ENCODE measurements at places on chromosomes 5 and 9. TPM values are rescaled to one million over a fixed set of nuclear protein-coding genes. Genes with fewer than 3 reads are reported as not detected.

FGF1 gene
- polyA plus RNA-seq, result 0.73 TPM

EIF4E1B gene
- polyA plus RNA-seq, result not detected

DNA sequence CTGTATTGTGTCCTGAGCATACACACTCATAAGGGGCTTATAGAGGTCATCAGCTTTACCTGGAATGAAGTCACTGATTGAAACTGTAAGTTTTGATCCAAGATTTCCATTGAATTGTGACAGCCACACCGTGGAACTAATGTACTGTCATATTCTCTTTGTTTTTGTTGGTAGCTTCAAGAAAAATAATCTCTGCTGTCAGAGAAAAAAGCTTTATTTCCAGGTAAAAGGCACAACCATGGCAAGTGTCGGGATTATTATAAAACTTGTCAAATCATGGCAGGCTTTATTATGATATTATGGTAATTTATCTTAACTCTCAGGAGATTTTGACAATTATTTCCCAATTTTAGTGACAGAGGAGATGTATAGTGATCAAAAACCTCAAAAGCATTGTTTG is 191.2 kb downstream of the FAM170A start:
- H3K4me1 ChIP-seq, result no peaks in the 10 kb centered on the region
- DNase-seq, result no peak
- H3K27me3 ChIP-seq, result no peaks in the 10 kb centered on the region
- H3K36me3 ChIP-seq, result no peaks in the 10 kb centered on the region
- no peak overlapping the region for H3K4me3 ChIP-seq
- no peak overlapping the region for H3K27ac ChIP-seq

GRCh38 chr5:172311026-172311425 is 27.5 kb upstream of the UBTD2 start:
- DNase-seq, result no peak
- H3K4me3 ChIP-seq, result no peak overlapping the region
- H3K4me1 ChIP-seq, result no peaks in the 10 kb centered on the region
- no peak overlapping the region for H3K27ac ChIP-seq
- H3K27me3 ChIP-seq, result no peaks in the 10 kb centered on the region

DNA sequence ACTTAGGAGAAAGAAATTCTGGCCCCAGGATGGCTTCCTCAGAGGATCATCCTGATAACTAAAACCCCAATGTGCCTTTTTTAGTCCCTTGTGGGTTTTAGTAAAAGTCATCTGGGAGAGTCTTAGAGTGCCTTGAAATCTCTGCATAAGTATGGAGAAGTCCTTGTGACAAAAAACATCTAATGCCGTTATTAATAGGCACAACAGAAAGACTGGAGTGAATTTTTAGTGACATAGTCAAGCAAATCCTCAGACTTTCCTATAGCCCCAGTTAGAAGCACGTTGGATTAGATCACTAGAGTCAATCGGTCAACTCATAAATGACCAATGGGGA is 108.2 kb upstream of the MPDZ start:
- H3K27ac ChIP-seq, result peak overlapping the region; percentile 32
- no peak overlapping the region for H3K4me3 ChIP-seq
- no peaks in the 10 kb centered on the region for H3K4me1 ChIP-seq
- no peaks in the 10 kb centered on the region for H3K36me3 ChIP-seq

- H3K27ac ChIP-seq, result no peak overlapping the region
- DNase-seq, result no peak
- no peaks in the 10 kb centered on the region for H3K27me3 ChIP-seq
Measured at GRCh38 chr5:115150512-115150911, 19.2 kb downstream of the TRIM36 start.

GRCh38 chr5:61139094-61139873 is 23.0 kb downstream of the SMIM15 start:
- no peaks in the 10 kb centered on the region for H3K27me3 ChIP-seq
- no peak for DNase-seq
- no peaks in the 10 kb centered on the region for H3K36me3 ChIP-seq
- peaks cover 6% of the 10 kb centered on the region for H3K4me1 ChIP-seq
- H3K27ac ChIP-seq, result no peak overlapping the region

- no peaks in the 10 kb centered on the region for H3K27me3 ChIP-seq
- no peaks in the 10 kb centered on the region for H3K36me3 ChIP-seq
- no peaks in the 10 kb centered on the region for H3K4me1 ChIP-seq
- no peak overlapping the region for H3K4me3 ChIP-seq
- H3K27ac ChIP-seq, result no peak overlapping the region
Measured at GRCh38 chr5:73104326-73104725, 16.0 kb upstream of the TMEM171 start.

DNA sequence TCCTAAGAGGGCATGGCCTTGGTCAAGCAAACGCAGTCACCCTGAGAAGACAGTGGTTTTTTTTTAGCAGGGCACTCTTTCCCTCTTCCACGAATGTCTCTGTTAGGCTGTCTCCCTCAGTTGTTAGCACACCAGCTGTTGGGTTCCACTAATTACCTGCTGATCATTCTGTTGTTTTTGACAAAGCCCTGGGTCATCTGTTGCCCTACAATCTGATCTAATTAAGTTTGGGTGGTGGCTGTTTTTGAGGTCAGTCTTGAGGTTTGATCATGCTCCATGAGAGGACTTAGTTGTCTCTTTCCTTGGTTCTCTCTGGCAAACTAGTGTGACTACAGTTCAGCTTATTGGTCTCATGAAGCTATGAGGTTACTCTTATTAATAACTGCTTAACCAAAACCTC is 5.0 kb upstream of the PTPDC1 start:
- no peak overlapping the region for H3K27ac ChIP-seq
- no peak for DNase-seq
- H3K36me3 ChIP-seq, result no peaks in the 10 kb centered on the region
- H3K4me3 ChIP-seq, result no peak overlapping the region

DNA sequence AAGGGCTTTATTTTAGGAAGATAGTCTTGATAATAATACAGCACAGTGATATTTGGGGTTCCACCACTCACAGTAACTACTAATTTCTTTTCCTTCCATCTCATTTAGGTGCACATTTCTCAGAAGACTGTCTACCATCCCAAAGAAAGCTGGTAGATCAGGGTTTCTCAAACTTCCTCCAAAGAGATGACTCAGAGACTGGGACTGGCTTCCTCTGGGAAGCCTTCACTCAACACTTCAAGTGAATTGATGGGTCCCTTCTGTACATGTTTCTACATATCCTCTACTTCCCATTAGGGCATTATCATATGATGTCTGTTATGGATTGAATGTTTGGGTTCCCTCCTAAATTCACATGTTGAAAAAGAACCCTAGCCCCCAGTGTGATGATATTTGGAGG is 138.5 kb downstream of the SPOCK1 start:
- no peaks in the 10 kb centered on the region for H3K27me3 ChIP-seq
- no peaks in the 10 kb centered on the region for H3K4me1 ChIP-seq
- no peaks in the 10 kb centered on the region for H3K36me3 ChIP-seq
- no peak overlapping the region for H3K4me3 ChIP-seq

DNA sequence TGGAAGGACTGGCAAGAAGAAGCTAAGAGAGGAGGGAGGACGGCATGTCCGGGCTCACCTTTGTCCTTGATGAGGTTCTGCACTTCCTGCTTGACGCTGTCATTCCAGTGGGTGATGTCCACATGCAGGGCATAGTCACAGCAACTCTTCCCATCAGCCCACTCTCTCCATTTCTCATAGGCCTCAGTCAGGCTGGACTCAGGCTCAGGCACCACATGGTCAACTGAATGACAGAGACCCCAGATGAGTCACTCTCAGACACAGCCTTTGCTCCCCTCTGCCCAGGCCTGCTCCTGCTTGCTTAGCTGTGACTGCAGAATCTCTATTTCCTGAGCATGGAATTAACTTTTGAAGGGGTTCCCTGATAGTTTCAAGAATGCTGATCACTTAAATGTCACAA is 94.2 kb downstream of the DPYSL3 start:
- peaks cover 16% of the 10 kb centered on the region for H3K4me1 ChIP-seq
- no peak overlapping the region for H3K4me3 ChIP-seq
- no peaks in the 10 kb centered on the region for H3K27me3 ChIP-seq
- no peak for DNase-seq
- no peaks in the 10 kb centered on the region for H3K36me3 ChIP-seq

DNA sequence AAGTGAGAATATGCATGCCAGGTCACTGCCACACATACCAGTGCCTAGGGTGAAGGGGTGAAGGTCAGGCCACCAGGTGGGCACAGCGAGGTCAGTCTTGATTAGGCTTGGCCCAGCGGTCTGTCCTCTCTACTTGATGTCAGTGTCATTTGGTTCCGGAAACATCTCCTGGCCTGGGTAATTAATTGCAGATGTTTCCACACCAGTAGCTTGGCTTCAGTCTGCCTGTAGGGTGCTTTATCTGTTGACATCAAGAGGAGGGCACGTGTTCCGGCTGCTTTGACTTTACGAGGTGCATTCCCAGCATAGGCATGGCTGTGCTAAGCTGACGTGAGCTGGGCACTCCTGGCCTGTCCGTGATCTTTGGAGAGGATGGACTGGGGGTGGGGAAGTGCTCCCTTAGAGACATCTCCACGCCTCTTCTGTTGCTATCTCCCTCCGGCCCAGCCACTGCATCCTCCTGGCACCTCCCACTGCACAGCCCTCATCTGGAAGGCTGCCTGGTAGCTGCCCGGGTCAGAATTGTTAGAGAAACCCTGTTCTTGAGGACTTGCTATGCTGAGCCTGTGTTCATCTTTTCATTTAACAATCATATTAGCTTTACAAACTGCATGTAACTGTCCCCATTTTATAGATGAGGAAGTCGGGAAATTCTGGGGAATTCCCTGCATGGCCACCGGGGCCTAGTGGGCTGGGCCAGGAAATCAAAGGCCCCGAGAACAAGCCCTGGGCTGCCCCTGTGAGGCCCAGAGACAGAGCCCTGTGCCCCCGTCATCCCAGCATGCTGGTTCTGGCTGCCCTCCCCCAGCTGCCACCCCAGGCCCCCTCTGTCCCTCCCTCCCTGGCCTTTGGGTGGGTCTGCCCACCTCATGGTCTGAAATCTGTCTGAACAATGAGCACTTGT is 29.1 kb downstream of the JADE2 start:
- H3K4me3 ChIP-seq, result no peak overlapping the region
- H3K4me1 ChIP-seq, result peaks cover 54% of the 10 kb centered on the region
- peak overlapping the region; percentile 69 for H3K27ac ChIP-seq
- DNase-seq, result peak; percentile 57
- peaks cover 75% of the 10 kb centered on the region for H3K36me3 ChIP-seq

- no peaks in the 10 kb centered on the region for H3K36me3 ChIP-seq
- peaks cover 6% of the 10 kb centered on the region for H3K4me1 ChIP-seq
- H3K4me3 ChIP-seq, result no peak overlapping the region
- H3K27me3 ChIP-seq, result peaks cover 41% of the 10 kb centered on the region
- H3K27ac ChIP-seq, result no peak overlapping the region
Measured at GRCh38 chr5:178279723-178280438, 47.3 kb upstream of the PHYKPL start.

DNA sequence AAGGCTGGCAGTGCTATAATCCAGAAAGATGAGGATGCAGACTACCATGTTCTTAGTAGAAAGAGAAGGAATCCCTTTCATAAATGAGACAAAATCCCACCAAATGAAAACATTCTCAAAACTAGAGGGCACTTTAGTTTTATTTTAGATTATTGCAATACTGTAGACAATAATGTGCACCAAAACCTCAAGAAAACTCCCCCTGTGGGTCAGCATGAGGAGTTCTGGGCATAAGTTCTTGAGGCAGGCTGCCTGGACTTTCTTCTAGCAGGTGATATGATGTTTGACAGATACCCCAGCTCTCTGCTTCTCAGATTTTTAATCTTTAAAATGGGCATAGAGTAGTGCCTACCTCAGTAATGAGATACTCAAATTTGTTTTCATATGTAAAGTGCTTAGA is 196.3 kb upstream of the CTNND2 start:
- no peaks in the 10 kb centered on the region for H3K27me3 ChIP-seq
- H3K27ac ChIP-seq, result no peak overlapping the region
- H3K36me3 ChIP-seq, result no peaks in the 10 kb centered on the region
- H3K4me1 ChIP-seq, result no peaks in the 10 kb centered on the region
- DNase-seq, result no peak

GRCh38 chr9:135135171-135135928 is 47.9 kb downstream of the OLFM1 start:
- H3K27me3 ChIP-seq, result no peaks in the 10 kb centered on the region
- no peaks in the 10 kb centered on the region for H3K36me3 ChIP-seq
- DNase-seq, result no peak
- H3K4me1 ChIP-seq, result peaks cover 8% of the 10 kb centered on the region
- no peak overlapping the region for H3K4me3 ChIP-seq

DNA sequence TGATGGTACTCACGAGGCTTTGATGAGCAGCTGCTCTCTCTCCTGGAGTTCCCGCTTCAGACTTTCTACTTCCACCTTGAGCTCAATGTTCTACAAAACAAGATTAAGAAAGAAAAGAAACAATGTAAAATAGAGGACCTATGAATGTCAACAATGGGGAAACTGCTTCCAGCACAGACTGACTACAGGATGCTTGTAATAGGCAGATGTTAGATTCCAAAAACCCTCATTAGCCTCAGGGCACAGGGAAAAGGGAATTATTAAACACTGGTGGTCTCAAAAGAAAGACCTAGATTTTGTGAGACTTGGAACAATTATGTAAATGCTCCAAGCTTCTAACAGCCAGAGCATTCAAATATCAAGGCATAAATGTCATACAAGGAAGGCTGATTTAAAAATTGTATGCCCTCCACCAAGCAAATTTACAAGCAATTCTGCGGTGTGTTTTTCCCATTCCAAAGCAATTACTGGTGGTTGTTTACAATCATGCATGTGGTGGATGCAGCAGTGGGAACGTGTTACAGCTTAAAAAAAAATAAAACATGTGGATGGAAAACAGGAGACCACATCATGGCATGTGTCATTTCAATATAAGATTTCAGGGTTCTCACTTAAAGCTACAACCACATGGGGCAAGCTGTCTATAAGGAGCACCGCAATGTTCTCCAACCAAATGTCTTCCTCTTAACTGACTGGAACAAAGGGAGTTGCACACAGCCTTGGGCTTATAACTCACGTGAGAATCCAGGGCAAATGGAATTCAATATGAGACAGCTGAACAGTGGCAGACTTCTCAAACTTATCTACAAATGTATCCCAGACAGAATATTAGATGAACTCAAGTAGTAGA is 34.0 kb downstream of the CDK5RAP2 start:
- no peak overlapping the region for H3K27ac ChIP-seq
- no peak for DNase-seq
- H3K4me3 ChIP-seq, result no peak overlapping the region
- peaks cover 100% of the 10 kb centered on the region for H3K36me3 ChIP-seq
- H3K27me3 ChIP-seq, result no peaks in the 10 kb centered on the region

Data from stomach (tissue), 19 donors.